ENCODE measurements at places on chromosomes 3 and 15.

- no peaks in the 10 kb centered on the region for H3K36me3 ChIP-seq
- no peak for DNase-seq
- no peak overlapping the region for H3K27ac ChIP-seq
- H3K4me3 ChIP-seq = no peak overlapping the region
- H3K4me1 ChIP-seq = no peaks in the 10 kb centered on the region
- no peaks in the 10 kb centered on the region for H3K27me3 ChIP-seq
These were observed 9.6 kb downstream of the SENP8 start for GRCh38 chr15:72127724-72128322.

- no peak overlapping the region for H3K27ac ChIP-seq
- DNase-seq = no peak
- no peaks in the 10 kb centered on the region for H3K27me3 ChIP-seq
- no peak overlapping the region for H3K4me3 ChIP-seq
- no peaks in the 10 kb centered on the region for H3K4me1 ChIP-seq
These were observed 4.6 kb upstream of the SAMMSON start for GRCh38 chr3:69994919-69995318.

GRCh38 chr15:85473455-85473854 lies 93.1 kb downstream of the AKAP13 start:
- no peak for DNase-seq
- peaks cover 25% of the 10 kb centered on the region for H3K4me1 ChIP-seq
- H3K36me3 ChIP-seq = no peaks in the 10 kb centered on the region
- no peak overlapping the region for H3K27ac ChIP-seq

DNA sequence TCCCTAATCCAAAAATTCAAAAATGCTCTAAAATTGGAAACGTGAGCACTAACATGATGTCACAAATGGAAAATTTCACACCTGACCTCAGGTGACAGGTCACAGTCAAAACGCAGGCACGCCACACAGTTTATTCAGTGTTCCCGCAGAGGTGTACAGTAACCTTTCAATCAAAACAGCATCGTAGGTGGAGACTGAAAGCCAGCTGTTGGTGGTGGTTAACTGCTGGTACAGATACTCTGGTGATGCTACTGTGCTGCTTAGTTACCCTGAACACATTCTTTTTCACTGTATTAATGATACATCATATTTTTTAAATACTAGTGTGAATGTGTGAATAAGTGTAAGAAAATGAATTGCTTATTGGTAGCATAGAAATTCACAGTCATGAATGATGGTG lies 23.8 kb downstream of the RAB11A start:
- no peaks in the 10 kb centered on the region for H3K4me1 ChIP-seq
- H3K4me3 ChIP-seq = no peak overlapping the region
- DNase-seq = no peak
- no peak overlapping the region for H3K27ac ChIP-seq

GRCh38 chr15:89459271-89460038 lies 36.9 kb downstream of the RHCG start:
- no peaks in the 10 kb centered on the region for H3K4me1 ChIP-seq
- H3K27ac ChIP-seq = no peak overlapping the region
- no peaks in the 10 kb centered on the region for H3K36me3 ChIP-seq

DNA sequence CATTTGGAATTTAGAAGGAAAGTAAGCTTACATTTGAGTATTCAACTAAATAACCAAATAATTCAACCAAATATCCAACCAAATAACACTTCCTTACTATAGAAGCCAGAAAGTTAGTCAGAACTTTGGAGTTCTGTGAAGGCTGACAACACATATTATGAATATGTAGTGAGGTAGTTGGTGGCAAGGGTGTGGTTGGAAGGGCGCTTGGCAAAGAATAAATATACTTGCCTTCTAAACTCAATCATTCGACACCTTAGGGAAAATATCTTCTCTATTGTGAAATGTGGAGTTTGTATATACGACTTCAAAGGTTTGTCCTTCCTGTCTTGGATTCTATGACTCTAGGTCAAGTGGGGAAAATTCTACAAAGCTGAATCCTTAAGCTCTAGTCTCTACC lies 111.7 kb upstream of the OSTN start:
- H3K4me1 ChIP-seq = no peaks in the 10 kb centered on the region
- DNase-seq = no peak

GRCh38 chr15:93779341-93779740 lies 452.0 kb upstream of the MCTP2 start:
- no peak overlapping the region for H3K27ac ChIP-seq
- H3K36me3 ChIP-seq = no peaks in the 10 kb centered on the region
- no peaks in the 10 kb centered on the region for H3K27me3 ChIP-seq
- H3K4me3 ChIP-seq = no peak overlapping the region

DNA sequence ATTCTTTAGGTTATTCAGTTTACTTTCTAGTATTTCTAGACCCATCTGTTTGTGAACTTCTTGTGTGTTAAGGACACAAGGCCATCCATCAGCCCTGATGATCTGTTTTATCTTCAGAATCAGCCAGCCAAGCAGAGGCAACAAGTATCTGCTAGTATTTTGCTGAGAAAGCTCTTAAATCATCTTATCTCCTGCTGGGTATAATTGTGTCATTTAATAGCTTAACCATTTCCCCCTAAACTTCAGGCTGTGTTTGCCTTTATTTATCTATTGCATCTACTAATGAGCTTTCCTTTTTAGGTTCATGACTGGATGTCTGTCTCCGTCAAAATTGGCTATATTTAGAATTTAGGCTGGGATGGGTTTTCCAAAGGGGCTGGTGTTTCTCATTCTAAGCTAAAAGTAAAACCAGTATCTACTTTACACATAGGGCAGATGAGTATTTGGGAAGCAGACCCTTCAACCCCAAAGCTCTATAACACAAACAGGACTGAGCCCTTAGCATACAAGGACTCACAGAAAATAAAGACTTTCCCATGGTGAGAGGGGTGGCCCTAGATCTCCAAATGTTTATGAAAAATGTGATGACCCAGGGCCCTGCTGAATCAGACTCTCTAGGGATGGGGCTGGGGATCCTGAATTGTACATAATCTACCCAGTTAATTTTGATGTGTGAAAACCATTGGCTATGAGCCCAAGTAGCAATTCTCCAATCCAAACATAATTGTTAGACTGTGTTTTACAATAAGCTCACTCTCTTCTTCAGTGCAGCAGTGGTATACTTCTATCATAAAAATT lies 65.3 kb upstream of the PSMD6 start:
- H3K27ac ChIP-seq = no peak overlapping the region
- no peak overlapping the region for H3K4me3 ChIP-seq
- no peaks in the 10 kb centered on the region for H3K27me3 ChIP-seq
- no peaks in the 10 kb centered on the region for H3K36me3 ChIP-seq
- peaks cover 19% of the 10 kb centered on the region for H3K4me1 ChIP-seq

DNA sequence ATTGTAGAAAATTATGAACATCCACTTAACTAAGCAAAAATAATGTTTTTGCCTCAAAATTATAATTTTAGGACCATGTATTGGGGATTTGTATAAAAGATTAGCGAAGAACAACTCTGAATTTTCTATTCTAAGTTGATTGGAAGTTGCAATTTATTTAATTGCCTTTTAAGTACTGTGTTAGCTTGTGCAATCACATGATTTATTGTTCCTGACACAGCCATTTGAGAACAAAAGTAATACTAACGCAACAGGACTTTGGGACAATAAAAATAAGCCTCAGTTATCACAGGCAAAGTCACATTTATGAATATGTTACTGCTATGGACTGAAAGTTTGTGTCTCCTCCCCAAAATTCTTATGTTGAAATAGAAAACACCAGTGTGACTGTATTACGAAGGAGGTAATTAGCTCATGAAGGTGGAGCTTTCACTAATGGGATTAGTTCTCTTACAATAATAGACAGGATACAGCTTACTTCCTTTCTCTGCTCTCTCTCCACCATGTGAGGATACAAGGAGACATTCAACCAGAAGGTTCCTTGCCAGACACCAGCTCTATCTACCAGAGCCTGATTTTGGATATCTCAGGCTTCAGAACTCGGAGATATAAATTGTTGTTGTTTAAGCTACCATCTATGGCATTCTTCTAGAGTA lies 745.9 kb downstream of the ZBBX start:
- H3K27ac ChIP-seq = no peak overlapping the region
- no peaks in the 10 kb centered on the region for H3K36me3 ChIP-seq
- no peaks in the 10 kb centered on the region for H3K4me1 ChIP-seq
- no peaks in the 10 kb centered on the region for H3K27me3 ChIP-seq
- no peak overlapping the region for H3K4me3 ChIP-seq

DNA sequence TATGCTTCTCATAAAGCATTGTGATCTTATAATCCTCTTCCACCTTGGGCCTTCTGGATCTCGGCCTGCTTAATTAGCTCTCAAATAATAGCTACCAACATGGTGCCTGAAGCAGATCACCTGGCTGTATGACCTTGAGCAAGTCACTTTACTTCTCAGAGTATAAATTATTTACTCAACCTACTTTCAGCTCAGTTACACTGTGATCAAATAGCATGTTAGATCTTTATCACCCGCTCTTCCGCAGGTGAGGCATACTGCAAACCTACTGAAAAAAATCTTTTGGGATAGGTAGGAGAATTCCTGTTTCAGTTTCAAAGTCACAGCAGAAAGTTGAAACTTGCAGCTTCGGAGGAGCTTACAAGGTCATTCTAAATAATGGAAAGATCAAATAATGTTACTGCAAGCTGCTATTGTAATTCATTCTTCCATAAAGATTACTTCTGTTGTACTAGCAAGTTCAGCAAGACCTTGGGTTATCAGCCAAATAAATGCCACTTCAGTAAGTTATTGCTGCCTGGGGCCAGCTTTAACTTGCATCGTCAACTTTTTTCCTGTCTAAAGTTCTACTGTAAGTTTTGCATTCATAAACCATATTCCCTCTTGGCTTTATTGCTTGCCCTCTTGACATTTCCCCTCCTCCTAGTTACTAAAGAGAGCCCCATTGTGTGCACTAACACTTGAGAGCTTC lies 268.4 kb upstream of the ATP11B start:
- H3K27ac ChIP-seq = no peak overlapping the region
- no peaks in the 10 kb centered on the region for H3K36me3 ChIP-seq
- no peak overlapping the region for H3K4me3 ChIP-seq
- no peaks in the 10 kb centered on the region for H3K4me1 ChIP-seq

- H3K27ac ChIP-seq = no peak overlapping the region
- H3K36me3 ChIP-seq = no peaks in the 10 kb centered on the region
- no peaks in the 10 kb centered on the region for H3K27me3 ChIP-seq
- no peaks in the 10 kb centered on the region for H3K4me1 ChIP-seq
- no peak for DNase-seq
These were observed 457.8 kb downstream of the ROBO1 start for GRCh38 chr3:79310016-79310415.

DNA sequence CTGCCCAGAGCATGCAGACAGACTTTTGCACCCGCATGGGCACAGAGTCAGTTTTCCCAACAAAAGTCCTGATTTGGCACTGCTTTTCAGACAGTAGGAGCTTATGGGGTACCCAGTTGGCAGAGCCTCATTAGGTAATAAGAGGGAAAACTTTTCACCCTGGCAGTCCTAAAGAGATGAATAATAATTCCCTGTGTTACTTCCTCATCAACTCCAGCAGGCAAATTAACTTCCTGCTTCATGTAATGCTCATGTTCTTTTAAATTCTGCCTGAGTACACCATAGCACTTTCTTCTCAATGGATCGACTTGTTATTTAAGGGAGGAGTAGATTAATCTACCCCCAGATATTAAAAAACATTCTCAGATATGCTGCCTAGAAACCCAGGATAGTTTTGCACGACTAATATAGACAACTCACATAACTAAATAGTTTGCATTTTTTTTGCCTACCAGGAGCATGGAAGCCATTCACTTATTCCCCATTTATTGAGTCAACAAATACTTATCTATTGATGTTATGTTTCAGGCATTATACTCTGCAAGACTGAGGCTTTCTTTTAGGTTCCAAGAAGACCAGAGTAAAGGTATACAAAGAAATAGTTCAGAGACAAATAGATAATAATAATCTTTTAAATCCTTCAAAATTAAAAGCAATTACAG lies 214.5 kb downstream of the KCNMB2 start:
- H3K4me3 ChIP-seq = no peak overlapping the region
- no peaks in the 10 kb centered on the region for H3K4me1 ChIP-seq
- DNase-seq = no peak

DNA sequence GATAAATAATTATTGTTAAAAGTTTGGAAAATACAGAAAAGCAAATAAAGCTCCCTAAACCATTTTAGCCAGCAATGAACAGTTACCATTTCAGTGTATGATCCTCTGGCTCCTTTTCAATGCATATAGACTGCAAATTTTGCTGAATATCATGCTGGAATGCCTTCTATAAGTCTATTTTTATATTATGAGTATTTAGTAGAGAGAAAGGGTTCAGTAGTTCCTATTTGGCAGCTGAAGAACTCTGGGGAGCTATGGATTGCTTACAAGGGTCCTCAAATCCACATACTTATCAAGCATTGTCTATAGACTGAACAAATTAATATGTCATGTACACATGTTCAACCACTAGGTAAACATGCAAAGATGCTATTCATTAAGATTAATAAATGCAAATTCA lies 46.1 kb downstream of the LRRC3B start:
- H3K36me3 ChIP-seq = no peaks in the 10 kb centered on the region
- no peaks in the 10 kb centered on the region for H3K4me1 ChIP-seq
- no peak for DNase-seq

DNA sequence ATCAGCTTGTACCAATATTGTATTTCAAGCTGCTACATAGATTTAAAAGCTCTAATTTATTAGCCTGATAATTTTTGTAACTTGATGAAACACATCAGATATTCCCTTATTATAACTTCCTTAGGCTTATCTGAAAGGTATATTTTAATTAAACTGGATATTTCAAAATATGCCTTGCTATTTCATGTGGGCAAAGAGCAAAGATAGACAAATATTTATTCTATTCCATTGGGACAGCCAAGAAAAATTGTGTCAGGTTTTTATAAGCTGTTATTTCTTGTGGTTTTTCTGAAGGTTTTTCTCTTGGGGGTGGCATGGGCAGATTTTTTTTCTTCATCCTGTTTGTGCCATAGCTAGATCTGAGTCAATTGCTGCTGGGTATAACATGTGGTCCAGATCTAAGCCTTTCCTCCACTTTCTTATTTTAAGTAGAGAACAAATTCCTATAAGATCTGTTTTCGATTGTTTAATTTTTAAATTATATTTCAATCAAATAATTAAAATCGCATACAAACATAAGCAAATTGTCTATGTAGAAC lies 249.5 kb downstream of the NAALADL2 start:
- no peaks in the 10 kb centered on the region for H3K27me3 ChIP-seq
- H3K4me3 ChIP-seq = no peak overlapping the region
- H3K4me1 ChIP-seq = no peaks in the 10 kb centered on the region
- no peaks in the 10 kb centered on the region for H3K36me3 ChIP-seq
- DNase-seq = no peak
- H3K27ac ChIP-seq = no peak overlapping the region

GRCh38 chr3:46926871-46927717 lies 49.5 kb downstream of the CCDC12 start:
- no peak overlapping the region for H3K4me3 ChIP-seq
- H3K4me1 ChIP-seq = no peaks in the 10 kb centered on the region
- DNase-seq = no peak
- no peak overlapping the region for H3K27ac ChIP-seq
- H3K27me3 ChIP-seq = no peaks in the 10 kb centered on the region
- peaks cover 12% of the 10 kb centered on the region for H3K36me3 ChIP-seq

- no peaks in the 10 kb centered on the region for H3K4me1 ChIP-seq
- no peak overlapping the region for H3K4me3 ChIP-seq
- H3K27ac ChIP-seq = no peak overlapping the region
- no peaks in the 10 kb centered on the region for H3K27me3 ChIP-seq
- DNase-seq = no peak
These were observed 765.5 kb downstream of the VGLL3 start for GRCh38 chr3:86225461-86225860.

GRCh38 chr3:72941245-72941644 lies 53.4 kb downstream of the GXYLT2 start:
- no peak for DNase-seq
- H3K27ac ChIP-seq = no peak overlapping the region
- no peak overlapping the region for H3K4me3 ChIP-seq
- no peaks in the 10 kb centered on the region for H3K27me3 ChIP-seq
- H3K4me1 ChIP-seq = peaks cover 2% of the 10 kb centered on the region
